NCI-H1417 (cell line): ENCODE measurements at places on chromosomes 6 and 20.

DNA sequence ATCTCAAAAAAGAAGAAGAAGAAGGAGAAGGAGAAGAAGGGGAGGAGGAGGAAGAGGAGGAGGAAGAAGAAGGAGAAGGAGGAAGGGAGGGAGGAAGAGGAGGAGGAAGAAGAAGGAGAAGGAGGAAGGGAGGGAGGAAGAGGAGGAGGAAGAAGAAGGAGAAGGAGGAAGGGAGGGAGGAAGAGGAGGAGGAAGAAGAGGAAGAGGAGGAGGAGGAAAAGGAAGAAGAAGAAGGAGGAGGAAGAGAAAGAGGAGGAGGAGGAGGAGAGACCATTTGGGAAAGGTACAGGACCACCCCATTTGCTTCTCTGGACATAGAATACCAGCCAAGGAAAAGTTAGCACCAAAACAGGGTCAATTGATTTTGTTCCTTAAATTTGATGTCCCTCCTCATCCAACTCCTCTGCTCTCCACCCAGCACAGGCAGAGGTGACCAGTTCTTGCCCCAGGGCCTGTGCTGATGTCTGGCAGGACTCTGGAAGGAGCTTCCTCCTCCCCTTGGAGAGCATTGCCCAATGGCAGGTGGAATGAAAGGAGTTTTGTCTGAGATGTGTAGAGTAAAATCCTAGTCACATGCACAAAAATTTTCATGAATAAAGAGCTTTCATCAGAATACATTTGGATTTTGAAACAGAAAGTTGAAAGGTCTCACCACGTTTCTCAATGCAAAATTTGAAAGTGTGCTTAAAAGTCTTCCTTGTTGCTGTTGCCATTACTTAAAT, 182.9 kb downstream of the LY86 start:
- DNase-seq, result no peak

GRCh38 chr6:27553123-27553904, 80.4 kb upstream of the ZNF184 start:
- DNase-seq, result peak; percentile 35

DNA sequence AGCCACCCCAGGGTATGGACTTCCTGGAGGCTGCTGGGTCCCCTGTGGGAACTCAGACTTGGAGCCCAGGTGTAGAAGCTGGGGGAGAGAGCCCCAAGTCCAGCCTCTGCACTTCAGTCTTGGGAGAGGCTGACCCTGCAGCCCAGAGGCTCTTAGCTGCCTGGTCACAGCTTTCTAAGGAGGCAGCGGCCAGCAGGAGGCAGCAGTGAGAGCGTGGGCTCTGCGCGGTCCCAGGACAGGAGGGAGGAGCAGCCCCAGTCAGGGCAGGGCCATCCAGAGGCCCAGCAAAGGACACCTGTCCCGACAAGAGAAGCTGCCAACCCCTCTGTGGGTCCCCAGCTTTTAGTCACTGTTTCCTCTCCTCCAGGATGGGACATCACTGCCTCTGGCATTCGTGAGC, 9.4 kb downstream of the TREML2 start:
- DNase-seq, result no peak

GRCh38 chr6:143894655-143895054, 30.4 kb downstream of the ZC2HC1B start:
- DNase-seq, result no peak

- DNase-seq, result no peak
These were observed 652.1 kb downstream of the TBC1D32 start for GRCh38 chr6:120682145-120682544.

GRCh38 chr6:125510405-125510804, 208.6 kb upstream of the HDDC2 start:
- DNase-seq, result no peak

GRCh38 chr6:11094941-11095340, 1.3 kb downstream of the SMIM13 start:
- no peak for DNase-seq

DNA sequence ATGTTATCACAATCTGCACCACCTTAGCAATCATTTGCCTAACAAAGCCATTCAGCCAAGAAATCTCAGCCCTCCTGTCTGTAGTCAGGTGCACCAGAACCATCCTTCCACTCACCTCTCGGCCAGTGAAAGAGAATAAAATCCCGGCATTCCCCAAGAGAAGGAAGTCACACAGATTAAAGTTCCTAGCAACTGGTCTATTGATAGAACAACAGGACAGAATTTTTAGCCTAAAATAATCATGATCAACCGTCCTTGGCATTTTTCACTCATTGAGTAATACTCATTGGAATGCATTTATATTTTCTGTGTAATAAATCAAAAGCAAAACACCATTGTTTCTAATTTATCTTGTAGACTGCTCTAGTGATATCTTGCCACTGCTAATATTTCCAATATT, 85.7 kb upstream of the CDH4 start:
- DNase-seq, result no peak

GRCh38 chr6:10730254-10730653, 7.4 kb downstream of the TMEM14C start:
- DNase-seq, result no peak

DNA sequence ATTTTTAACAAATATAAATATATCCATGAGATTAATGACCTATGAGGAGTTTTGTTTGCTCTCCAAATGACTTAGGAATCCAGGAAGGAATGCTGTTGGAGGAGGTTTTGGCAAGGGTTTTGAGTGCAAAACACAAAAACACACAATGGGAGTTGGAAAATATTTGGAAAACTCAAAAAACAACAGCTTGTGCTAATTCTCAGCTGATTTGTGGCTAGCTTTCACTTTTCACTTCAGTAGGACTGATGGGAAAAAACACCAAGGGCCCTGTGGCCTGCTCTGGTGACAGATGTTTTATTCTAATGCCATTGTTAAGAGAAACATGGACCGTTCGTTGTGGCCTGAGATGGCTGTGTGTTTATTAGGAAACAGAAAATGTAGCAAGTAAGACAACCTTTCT, 113.9 kb downstream of the ALDH8A1 start:
- DNase-seq, result no peak

DNA sequence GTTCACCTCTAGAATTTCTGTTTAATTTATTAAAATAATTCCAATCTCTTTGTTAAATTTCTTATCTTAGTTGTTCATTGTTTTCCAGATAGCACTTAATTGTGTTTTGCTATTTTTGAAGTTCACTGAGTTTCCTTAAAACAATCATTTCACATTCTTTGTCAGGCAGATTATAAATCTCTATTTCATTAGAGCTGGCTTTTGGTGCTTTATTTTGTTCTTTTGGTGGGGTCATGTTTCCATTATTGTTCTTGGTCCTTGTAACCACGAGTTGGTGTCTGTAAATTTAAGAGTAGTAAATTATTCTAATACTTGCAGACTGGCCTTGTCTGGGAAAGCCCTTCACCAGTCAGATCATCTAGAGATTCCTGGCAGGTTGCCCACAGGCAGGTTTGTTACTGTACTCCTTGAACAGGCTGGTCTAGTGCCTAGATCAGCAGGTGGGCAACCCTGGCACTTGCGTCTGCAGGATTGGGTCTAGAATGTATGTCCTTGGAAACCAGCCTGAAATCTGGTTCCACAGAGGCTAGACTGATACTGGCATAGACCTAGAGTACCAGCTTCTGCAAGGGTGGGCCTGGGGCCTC, 110.4 kb downstream of the ADGB start:
- DNase-seq, result peak; percentile 65

DNA sequence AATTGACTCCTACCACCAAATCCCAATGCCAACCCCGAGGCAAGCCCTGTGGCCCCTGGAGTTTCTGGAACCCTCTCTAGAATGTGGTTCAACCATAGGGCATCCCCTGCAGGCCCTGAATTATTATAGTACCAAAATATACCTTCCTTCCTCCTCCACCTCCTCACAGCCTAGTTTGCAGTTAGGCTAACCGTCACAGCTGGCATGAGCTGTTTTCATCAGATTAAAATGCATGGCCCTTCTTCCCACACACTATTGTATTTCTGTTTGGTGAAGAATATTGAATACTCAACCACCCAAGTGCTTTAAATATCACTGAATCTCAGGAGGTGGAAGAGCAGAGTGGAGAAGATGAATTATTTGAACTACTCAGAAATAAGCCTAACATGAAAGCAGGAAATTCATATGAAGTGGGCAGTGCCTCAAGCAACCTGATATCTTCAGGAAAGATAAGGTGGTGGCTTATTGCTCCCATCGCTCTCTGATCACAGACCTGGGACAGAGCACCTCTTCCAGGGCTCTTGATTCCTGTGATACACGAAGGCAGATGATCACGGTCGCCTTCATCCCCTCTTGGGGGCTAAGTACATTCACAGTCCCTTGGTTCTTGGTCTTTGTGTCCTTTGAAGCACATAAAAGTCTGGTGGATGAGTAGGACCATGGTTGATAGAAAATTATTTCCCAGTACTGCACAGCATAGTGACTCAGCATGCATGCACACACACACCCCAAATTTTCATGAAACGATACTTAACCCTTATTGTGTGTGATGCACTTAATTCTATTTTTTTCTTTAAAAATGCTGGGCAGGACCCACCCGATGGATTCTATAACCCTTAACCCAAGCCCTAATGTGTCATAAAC, 90.9 kb downstream of the PSMG4 start:
- DNase-seq, result no peak

DNA sequence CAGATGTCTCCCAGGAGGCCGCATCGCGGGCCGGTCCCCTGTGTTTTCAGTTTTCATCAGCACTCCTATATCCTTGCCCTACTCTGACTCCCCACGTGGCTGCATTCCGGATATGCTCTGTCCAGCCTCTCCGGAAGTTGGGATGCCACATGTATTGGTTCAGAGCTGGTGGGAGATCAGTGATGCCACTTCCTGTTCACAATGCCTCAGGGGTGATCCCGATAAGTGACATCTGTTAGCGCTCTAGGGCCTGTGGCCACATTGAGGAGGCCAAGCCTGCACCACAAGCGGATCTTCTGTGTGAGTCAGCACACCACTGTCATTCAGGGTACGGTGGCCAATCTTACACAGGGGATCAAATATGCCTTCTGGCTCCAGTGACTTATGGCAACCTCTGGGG, 57.8 kb downstream of the PPP1R3G start:
- DNase-seq, result no peak

DNA sequence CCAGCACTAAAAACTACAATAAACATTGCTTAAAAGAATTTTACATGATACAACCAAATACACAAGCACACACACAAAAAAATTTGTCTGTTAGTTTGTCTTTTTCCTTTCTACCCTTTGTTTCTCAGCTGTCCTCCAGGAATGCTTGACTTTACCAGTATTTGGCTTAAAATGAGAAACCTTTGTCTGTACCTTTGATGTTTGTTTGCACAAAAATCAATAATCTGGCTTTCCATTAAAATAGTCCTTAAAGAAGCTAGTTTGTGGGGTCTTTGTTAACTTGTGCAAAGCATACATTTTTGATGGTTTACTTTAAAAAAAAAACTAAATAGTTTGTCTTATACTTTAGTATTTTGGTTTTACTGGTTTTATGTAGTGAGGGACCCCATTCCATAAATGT, 49.3 kb downstream of the RPRD1B start:
- DNase-seq, result no peak

GRCh38 chr6:32214126-32214525, 9.7 kb downstream of the NOTCH4 start:
- DNase-seq, result no peak

GRCh38 chr20:43825051-43825402, 89.6 kb upstream of the TOX2 start:
- DNase-seq, result no peak

- no peak for DNase-seq
These were observed 1.6 kb upstream of the OLIG3 start for GRCh38 chr6:137495703-137496336.

DNA sequence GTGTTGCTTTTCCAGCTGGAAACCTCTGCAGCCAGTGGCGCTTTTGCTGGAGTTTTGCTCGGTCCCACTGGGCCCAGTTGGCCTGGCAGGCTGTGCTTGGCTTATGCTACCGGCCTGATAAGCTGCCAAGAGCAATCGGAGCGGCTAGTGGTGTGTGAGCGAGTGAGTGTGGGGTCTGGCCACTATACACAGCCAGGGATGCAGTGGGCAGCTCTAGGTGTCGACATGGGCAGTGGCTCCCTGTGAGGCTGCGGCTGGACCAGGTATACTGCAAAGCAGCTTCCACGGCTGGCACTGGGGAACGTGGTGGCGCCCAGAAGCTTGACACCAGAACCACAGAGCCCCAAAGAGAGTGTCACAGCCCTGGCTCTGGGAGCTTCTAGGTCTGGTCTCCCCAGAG, 996.5 kb downstream of the GRIK2 start:
- DNase-seq, result no peak

DNA sequence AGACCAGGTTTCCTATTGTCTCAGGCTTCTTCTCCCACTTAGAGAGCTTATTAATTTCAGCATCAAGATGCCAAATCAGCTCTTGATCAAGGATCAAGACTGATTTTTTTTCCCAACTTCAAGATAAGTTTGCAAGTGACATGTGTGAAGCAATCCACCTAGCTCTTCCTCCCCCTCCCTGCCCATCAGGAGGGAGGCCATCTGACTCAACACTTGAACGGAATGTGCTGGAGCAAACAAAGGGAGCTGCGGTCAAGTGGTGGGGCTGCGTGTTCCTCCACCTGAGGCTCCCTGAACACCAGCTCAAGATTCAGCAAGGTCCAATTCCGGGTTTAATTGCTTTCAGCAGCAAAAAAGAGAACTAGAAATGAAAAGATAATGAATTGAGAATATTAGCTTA, 38.7 kb downstream of the TTI1 start:
- peak; percentile 59 for DNase-seq

DNA sequence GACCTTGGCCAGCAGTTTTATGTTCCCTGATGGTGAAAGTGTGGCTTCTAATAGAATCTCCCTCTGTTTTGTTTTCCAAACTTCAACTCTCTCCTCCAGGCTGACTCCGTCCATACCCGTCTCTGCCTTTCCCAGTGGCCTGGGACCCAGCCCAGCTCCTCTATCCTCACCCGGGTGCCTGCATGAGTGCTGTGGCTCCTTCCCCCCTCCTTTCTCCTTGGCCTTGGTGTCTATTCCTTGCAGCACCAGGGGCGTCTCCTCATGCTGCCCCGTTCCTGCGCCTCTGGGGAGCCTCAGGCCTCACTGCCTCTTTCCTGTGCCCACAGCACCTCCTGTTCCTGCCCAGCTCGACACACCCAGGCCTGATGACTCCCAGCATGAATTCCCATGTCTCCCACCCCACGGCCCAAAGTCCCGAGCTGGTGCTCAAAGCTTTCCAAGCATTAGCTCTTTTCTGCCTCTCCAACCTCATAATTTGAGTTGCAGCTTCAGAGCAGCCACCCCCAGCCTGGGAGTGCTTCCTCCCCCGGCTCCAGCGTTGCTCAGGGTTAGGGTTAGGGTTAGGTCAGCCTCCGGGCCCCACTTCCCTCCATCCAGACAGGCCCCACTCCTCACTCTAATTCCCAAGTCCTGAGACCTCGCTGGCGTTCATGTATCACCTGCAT, 56.3 kb upstream of the AFDN start:
- DNase-seq, result no peak

DNA sequence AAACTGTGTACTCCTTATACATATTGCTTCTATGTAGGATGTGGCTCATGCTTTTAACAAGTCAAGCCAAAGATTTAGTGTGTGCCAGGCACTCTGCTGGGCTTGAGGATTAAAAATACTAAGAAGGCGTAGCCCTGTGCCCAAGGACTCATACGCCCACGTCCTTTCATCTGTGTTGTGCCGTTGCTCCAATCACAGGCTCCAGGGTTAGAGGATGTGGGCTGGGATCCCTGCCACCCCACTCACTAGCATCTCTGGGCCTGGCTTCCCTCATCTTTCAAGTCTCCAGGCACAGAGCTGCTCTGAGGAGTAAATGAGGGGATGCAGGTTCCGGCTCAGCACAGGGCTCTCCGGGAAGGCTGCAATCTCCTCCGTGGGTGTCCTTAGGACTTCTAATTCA, 214.2 kb downstream of the SYNDIG1 start:
- DNase-seq, result no peak

GRCh38 chr6:70415247-70415646, 1.9 kb downstream of the FAM135A start:
- no peak for DNase-seq

- DNase-seq, result no peak
These were observed 96.8 kb downstream of the B3GAT2 start for GRCh38 chr6:70860045-70860444.
